OCI-LY7 (cell line): ENCODE measurements at places on chromosomes 5 and 9. TPM values are rescaled to one million over a fixed set of nuclear protein-coding genes. Genes with fewer than 3 reads are reported as not detected.

PCA3 gene
- total RNA-seq: not detected in 2 replicates

PCDHA11 gene
- not detected in 2 replicates for total RNA-seq

CKMT2 gene
- not detected in 2 replicates for total RNA-seq

IL7R gene
- 4.6 and 4.7 TPM in 2 replicates for total RNA-seq

RECK gene
- 6.5 and 8.1 TPM in 2 replicates for total RNA-seq

IFNK gene
- total RNA-seq: not detected in 2 replicates

TICAM2 gene
- 0.65 and 0.87 TPM in 2 replicates for total RNA-seq

ACOT12 gene
- total RNA-seq: 0.27 TPM in 1 of 2 replicates, not detected in the other

IFNA2 gene
- total RNA-seq: not detected in 2 replicates

OR1J4 gene
- total RNA-seq: not detected in 2 replicates

ACTBL2 gene
- not detected in 2 replicates for total RNA-seq

ADAMTSL1 gene
- not detected in 2 replicates for total RNA-seq

- peak; percentile 23 for DNase-seq
These were observed 1100.4 kb upstream of the EDIL3 start for GRCh38 chr5:85484982-85485574.

- peak; percentile 77 for DNase-seq
These were observed 54.7 kb upstream of the SUSD3 start for GRCh38 chr9:93003552-93004407.

DNA sequence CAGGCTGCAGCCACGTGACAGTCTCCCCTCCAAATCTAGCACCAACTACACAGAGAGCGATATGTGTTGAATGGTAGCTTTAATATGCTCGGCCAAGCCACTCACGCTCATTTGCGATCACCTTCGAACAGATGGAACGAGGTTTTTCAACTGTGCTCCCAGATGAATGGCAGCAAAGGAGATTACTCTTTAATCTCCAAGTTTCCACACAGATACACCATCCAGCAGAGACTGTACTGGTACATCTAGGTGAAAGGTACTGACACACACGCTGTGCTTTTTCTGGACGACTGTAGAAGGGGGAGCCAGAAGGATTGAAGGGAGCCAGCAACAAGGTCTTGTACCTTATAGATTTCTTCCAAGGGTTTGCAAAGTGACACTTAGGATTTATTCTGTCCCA lies 263.9 kb downstream of the NR3C1 start:
- no peak for DNase-seq

- DNase-seq: peak; percentile 84
These were observed at the start of gene GABRB2 for GRCh38 chr5:161546470-161547301. Gene GABRB2, minus strand, starts transcription at chr5:161546725. Its CDS starts 82 bp downstream, at chr5:161546643.

- DNase-seq: no peak
These were observed 1.1 kb upstream of the LRRC70 start for GRCh38 chr5:62577488-62577887.

DNA sequence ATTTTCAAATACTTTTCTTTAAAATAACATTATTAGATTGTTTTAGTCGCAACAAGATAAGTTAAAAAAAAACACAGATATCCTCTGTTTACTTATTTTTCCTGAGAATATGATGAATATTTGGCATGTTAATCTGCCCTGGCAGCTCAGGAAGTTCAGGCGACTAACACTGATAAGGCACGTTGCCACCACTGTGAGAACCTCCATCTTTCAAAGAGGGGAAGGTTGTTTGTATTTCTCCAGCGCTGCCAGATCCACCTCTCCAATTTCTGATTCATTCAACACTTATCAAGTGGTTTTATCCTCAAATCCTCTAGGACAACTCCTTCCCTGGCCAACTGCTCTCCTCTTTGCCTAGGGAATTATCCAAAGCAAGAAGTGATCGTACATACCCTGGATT lies 21.8 kb downstream of the CTNNAL1 start:
- DNase-seq: no peak

DNA sequence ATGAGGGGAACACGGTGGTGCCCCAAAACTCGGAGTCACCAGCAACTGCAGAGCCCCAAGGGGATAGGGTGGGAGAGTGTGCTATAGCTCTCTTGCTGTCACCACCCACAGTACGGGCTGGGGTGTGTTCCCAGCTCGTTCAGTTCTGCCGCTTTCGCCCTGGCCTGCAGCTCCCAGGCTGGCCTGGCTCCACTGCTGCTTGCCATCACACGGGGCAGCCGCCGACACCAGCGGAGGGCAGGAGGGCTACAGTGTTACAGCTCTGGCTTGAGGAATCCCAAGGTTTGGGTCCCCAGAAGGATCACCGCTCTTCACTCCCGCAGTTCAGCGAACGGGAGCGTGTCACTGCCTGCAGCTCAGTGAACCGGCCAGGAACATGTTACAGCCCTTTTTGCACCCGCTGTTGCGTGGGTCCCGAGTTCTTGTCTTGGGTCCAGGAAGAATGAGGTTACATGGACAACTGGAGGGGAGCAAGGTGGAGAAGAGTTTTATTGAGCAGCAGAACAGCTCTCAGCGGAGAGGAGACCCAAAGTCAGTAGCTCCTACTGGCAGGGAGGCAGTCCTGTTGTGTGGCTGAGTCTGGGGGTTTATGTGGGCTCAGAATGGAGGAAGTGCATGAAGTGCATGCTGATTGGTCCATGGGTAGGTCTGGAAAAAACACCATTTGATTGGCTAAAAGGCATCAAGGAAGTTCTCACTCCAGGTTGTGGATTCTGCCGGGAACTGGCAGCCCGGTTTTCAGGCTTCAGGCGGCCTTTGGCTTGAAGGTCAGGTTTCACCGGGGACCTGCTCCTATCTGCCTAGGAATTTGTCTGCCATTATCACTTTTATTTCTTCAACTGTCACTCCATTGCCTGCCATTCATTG lies 113.4 kb downstream of the EHMT1 start:
- no peak for DNase-seq

DNA sequence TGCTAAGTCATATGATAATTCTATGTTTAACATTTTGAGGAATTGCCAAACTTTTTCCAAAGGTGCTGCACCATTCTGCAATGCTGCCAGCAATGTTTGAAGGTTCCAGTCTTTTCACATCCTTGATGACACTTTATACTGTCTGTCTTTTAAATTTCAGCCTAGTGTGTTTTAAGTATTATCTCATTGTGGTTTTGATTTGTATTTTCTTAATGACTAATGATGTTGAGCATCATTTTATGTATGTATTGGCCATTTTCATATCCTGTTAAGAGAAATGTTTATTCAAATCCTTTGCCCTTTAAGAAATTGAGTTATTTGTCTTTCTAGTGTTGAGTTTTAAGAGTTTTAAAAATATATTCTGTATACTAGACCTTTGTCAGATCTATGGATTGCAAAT lies 5.0 kb upstream of the TEX48 start:
- DNase-seq: no peak

GRCh38 chr9:97293207-97293721 lies 14.2 kb upstream of the CCDC180 start:
- DNase-seq: no peak

DNA sequence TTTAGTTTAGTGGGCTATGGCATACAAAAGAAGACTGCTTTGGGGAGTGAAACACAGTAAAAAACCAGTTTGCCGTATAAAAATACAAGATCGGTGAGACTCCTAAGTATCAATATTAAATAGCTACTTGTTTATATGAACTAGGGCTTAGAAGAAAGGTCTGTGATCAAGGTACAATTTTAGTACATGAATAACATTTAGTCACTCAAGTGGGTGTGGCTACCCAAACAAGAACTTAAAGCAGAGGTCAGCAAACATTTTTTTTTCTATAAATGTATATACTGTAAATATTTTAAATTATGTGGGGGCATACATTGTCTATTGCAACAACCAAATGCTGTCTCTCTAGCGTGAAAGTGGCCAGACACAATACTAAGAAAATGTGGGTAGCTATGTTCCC lies 1452.5 kb upstream of the NUDT12 start:
- no peak for DNase-seq

- DNase-seq: no peak
These were observed 9.6 kb downstream of the AIF1L start for GRCh38 chr9:131105952-131106351.

DNA sequence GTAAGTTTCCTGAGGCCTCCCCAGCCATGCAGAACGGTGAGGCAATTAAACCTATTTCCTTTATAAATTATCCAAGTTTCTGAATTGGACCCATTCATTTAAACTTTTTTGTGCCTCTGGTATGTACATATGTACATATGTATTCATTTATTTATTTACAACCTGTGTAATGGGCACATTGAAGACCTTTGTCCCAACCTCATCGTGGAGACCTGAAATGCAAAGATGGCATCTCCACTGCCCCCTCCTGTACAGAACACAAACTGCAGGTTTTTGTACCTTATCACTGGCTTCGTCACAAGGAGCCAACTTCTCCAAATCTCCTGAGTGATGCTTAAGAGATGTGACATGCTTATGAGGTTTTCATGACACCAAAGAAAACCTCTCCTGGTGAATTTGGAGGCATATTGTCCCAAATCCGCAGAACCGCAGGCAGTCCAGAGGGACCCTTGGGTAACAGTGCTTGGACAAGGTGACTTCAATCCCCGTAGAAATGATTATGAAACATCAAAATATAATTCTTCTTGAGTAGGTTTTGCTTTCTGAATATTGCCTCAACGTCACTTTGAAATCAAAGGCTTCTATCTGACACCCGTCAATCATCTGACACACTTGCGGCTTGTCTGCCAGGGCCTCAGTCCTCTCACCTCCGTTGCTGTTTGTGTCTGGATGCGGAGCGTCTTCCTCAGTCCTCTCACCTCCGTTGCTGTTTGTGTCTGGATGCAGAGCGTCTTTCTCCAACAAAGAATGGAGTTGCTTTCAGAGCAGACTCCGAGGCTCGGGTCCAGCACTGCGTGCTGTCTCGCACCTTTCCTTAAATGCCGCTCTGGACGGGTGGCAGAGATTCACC lies 135.0 kb upstream of the IRX4 start:
- DNase-seq: peak; percentile 46

GRCh38 chr5:115961381-115962238 lies 665 bp upstream of the LVRN start:
- no peak for DNase-seq

DNA sequence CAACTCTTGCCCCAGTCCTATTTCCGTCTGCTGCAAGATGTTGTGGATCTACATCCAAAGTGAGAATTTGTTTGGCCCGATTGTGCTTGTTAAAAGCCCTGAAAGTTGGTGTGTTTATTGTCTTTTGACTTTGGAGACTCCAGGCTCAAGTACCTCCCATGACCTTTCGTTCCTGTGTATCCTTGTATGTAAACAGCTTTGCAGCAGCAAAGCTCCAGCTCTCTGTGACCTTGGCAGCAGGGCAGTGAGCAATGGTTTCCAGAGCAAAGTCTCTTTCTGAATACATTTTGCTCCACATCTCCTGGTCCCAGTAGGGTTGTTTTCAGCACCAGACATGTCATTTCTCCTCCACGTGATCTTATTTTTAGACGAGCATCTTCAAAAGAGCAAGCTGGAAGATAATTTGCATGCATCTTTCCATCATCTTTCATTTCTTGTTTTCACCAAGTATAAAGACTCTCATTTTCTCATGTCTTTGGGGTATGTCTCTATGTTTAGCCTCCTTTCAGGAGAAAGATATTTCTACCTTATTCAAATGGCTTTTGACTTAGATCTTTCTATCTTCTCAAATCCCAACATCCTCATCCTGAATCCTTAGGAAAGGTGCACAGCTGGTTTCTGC lies 68.1 kb upstream of the ERCC6L2 start:
- no peak for DNase-seq

- no peak for DNase-seq
These were observed 6.7 kb upstream of the CAST start for GRCh38 chr5:96655506-96655905.

- DNase-seq: peak; percentile 72
These were observed 97.6 kb downstream of the BASP1 start for GRCh38 chr5:17314907-17315471.

- DNase-seq: no peak
These were observed 53.9 kb downstream of the PAM start for GRCh38 chr5:102809033-102809432.

DNA sequence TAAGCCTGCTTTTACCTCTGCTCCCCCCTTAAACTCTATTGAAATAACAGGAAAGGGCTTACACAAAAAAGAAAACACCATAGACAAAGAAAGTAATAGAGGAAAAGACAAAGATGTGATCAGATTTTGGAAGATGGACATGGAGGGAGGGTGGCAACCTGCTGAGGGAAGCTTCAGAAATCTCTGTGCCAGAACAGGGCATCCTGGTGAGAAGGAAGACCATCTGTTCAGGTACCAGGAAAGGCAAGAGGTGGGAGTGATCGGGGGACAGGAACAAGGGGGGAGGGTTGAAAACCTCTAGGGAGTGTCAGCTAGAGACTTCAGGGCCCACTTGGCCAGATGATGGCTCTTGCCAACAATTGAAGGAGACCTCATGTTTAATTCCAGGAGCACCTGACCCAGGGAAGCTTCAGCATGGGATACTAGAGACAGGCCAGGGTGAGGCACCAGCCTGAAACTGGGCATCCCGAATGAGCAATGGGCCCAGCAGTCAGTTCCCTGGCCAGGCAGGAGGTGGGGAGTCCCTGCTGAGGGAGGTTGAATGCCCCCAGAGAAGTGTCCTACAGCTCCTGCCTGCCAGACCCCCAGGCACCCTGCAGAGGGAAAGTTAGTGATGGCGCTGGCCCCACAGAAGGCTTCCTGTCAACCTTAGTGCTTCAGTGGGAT lies 8.2 kb downstream of the SQSTM1 start:
- no peak for DNase-seq

GRCh38 chr5:142713121-142713706 lies 27.3 kb upstream of the FGF1 start:
- peak; percentile 90 for DNase-seq

- no peak for DNase-seq
These were observed 130.2 kb upstream of the SPEF2 start for GRCh38 chr5:35487233-35488025.

DNA sequence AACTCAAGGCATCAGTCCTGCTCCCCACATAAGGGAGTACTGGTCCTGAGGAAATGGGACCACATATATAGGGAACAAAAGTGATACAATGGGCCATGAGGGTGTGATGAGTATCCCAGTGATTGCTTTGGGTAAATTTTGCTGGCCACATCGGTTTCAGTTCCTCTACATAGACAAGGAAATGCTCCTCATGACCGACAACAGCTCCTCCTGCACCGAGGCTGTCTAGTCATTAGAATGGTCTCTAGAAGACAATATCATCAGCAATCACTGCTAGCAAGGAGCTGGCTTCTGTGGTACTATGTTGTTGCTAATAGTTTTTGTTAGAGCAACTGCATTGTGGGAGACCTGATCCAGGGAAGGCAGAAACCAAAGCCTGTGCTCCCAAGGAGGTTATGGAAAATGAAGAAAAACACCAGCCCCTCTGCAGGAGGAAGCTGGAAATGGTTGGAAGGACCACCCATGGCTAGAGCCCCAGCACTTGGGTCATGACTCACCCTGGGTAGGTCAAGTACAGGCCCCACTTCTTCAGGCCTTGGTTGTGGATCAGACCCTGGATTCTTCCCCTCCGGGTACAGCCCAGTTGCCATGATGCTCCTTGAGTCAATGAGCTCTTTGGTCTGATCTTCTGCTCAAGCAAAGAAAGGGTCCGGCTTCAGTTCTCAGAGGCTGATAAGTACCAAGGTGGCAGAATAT lies 3.4 kb upstream of the CTSL start:
- DNase-seq: no peak
